ENCODE measurements at places on chromosomes 7 and 10. TPM values are rescaled to one million over a fixed set of nuclear protein-coding genes. Genes with fewer than 3 reads are reported as not detected.

Gene TRIM50
- total RNA-seq, result not detected

Gene HOXA11
- not detected for total RNA-seq

Gene MICU1
- 50.5 TPM for total RNA-seq

Gene LIPK
- total RNA-seq, result not detected

Gene CDC14C
- total RNA-seq, result not detected

Gene CASD1
- total RNA-seq, result 117 TPM

Gene ARL3
- total RNA-seq, result 38.8 TPM

Gene VPS37D
- total RNA-seq, result 24.0 TPM

Gene GPR158
- 14.3 TPM for total RNA-seq

Gene THSD7A
- 30.4 TPM for total RNA-seq

Gene FXYD4
- total RNA-seq, result not detected

Gene UCMA
- not detected for total RNA-seq

Gene NUDT13
- total RNA-seq, result 0.92 TPM

Gene TACR2
- 1.2 TPM for total RNA-seq

Gene INMT
- 0.23 TPM for total RNA-seq

Gene GCK
- total RNA-seq, result 13.8 TPM

Gene SPDYE2B
- total RNA-seq, result not detected

Gene IPMK
- 29.3 TPM for total RNA-seq

Gene FGFR2
- 28.4 TPM for total RNA-seq

Gene NFE2L3
- total RNA-seq, result 10.6 TPM

Gene PRKAR2B
- 197 TPM for total RNA-seq

Gene BTRC
- 63.0 TPM for total RNA-seq

Gene GGCT
- total RNA-seq, result 27.0 TPM

Gene ASB10
- not detected for total RNA-seq

Gene VWA2
- total RNA-seq, result 3.2 TPM

Gene CYTH3
- total RNA-seq, result 36.2 TPM

Gene LAMB1
- total RNA-seq, result 41.3 TPM

Gene COL17A1
- under 0.01 TPM for total RNA-seq

Gene GRID2IP
- 2.1 TPM for total RNA-seq

Gene KAZALD1
- total RNA-seq, result 1.2 TPM

Gene TUBAL3
- total RNA-seq, result not detected

Gene GIMAP8
- 2.8 TPM for total RNA-seq

Gene TRIL
- total RNA-seq, result 33.9 TPM

Gene HGF
- 2.5 TPM for total RNA-seq

Gene UCN3
- not detected for total RNA-seq

Gene TMEM213
- total RNA-seq, result not detected

Gene LRMDA
- 5.8 TPM for total RNA-seq

Gene PRKAG2
- total RNA-seq, result 47.3 TPM

Gene ZCCHC24
- total RNA-seq, result 15.2 TPM

Gene MSMB
- not detected for total RNA-seq
